ENCODE measurements at places on chromosomes 1 and 21. TPM values are rescaled to one million over a fixed set of nuclear protein-coding genes. Genes with fewer than 3 reads are reported as not detected.

GRCh38 chr1:27152829-27153548 lies 1.9 kb downstream of the SLC9A1 start:
- no peak for DNase-seq
- H3K36me3 ChIP-seq = no peaks in the 10 kb centered on the region
- peak overlapping the region; percentile 4 for H3K4me3 ChIP-seq
- H3K4me1 ChIP-seq = peaks cover 27% of the 10 kb centered on the region

DNA sequence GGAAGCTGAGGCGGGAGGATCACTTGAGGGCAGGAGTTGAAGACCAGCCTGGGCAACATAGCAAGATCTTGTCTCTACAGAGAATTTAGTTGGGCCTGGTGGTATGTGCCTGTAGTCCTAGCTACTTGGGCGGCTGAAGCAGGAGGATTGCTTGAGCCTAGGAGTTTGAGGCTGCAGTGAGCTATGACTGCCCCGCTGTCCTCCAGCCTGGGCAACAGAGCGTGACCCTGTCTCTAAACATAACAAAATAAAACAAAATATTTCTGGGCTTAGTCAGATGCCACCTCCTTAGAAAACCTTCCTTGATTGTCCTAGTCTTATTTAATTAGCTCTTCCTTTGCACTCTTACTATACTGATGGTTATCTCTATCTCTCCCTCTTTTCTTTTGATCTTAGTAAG lies 8.5 kb downstream of the TGFB2 start:
- H3K36me3 ChIP-seq = peaks cover 24% of the 10 kb centered on the region
- peaks cover 56% of the 10 kb centered on the region for H3K4me1 ChIP-seq
- H3K27ac ChIP-seq = no peak overlapping the region
- no peak for DNase-seq

GRCh38 chr1:167429612-167430011 lies 88.7 kb downstream of the CD247 start:
- no peaks in the 10 kb centered on the region for H3K36me3 ChIP-seq
- H3K27ac ChIP-seq = no peak overlapping the region
- H3K27me3 ChIP-seq = no peaks in the 10 kb centered on the region
- H3K4me1 ChIP-seq = peaks cover 12% of the 10 kb centered on the region
- no peak overlapping the region for H3K4me3 ChIP-seq
- DNase-seq = no peak

Gene SLFNL1
- total RNA-seq = 3.0 TPM

Gene CR1
- total RNA-seq = not detected

GRCh38 chr1:13583595-13583965 lies at the start of gene PDPN:
Gene PDPN, plus strand, starts transcription at chr1:13583832. Its CDS starts 202 bp downstream, at chr1:13584034.
- no peaks in the 10 kb centered on the region for H3K36me3 ChIP-seq
- no peak within 1 kb of the TSS for H3K27ac ChIP-seq
- H3K4me1 ChIP-seq = peaks cover 11% of the 10 kb centered on the region
- peaks cover 7% of the 10 kb centered on the region for H3K27me3 ChIP-seq
- H3K4me3 ChIP-seq = peak within 1 kb of the TSS; percentile 53

Gene CELA2A
- total RNA-seq = not detected

Gene SLAMF9
- total RNA-seq = not detected

Gene SSBP3
- 90.6 TPM for total RNA-seq

Measured in cardiac muscle cell (in vitro differentiated cells and primary cell).